Breast epithelium (tissue), 4 donors: ENCODE measurements at places on chromosomes 5 and 9.

DNA sequence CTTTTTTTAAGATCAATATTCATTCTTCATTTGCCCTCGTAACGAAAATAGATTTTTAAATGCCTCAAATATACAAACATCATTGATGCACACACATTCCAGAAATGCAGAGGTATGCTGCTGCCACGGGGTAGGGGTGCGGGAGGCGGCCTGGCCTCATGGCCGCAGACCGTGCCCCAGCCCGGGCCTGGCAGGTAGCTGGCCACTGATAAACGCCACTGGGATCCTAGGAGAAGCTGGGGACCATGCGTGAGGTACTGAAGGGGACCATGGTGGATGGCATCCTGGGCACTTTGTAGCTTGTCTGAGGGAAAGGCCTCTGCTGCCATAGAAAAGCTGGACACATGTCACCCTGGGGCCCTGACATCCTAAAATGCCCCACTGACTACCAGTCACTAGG lies 6.5 kb downstream of the ORM2 start:
- DNase-seq = no peak

- no peak for DNase-seq
These were observed 25.6 kb downstream of the POLR1E start for GRCh38 chr9:37511016-37512010.

DNA sequence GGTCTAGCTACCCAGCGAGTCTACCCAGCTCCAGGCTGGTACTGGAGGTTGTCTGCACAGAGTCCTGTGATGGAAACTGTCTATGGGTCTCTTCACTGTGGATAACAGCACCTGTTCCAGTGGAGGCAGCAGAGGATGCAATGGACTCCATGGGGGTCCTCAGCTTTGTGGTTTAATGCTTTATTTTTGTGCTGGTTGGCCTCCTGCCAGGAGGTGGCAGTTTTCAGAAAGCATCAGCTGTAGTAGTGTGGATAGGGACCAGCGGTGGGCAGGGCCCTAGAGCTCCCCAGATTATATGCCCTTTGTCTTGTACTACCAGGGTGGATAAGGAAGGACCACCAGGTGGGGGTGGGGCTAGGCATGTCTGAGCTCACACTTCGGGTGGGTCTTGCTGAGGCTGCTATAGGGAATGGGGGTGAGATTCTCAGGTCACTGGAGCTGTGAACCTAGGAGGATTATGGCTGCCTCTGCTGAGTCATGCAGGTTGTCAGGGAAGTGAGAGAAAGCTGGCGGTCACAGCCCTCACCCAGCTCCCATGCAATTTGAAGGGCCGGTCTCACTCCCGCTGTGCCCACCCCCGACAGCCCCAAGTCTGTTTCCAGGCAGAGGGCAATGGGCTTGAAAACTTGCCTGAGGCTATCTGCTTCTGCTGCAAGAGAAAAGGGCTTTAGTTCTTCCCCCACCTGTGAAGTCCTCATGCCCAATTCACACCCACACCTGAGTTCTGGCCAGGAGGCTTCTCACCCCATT lies 397.1 kb downstream of the TLE1 start:
- no peak for DNase-seq

DNA sequence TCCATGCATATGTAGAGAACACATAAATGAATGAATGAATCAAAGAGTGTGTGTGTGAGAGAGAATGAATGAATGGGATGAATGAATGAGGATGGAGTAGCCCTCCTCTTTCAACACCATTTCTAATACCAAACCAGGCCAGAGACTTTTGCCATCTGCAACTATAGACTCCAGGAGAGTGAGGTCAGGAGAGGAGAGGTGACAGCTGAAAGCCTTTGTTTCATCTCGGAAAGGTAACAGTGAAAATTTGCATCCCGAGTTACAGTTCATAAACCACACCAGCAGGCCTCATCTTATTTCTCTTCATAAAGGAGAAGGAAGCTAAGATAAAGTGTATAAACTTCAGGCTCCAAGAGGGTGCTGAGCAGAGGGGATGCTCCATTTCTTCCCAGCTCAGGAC lies 255.3 kb upstream of the KLF4 start:
- no peak for DNase-seq

DNA sequence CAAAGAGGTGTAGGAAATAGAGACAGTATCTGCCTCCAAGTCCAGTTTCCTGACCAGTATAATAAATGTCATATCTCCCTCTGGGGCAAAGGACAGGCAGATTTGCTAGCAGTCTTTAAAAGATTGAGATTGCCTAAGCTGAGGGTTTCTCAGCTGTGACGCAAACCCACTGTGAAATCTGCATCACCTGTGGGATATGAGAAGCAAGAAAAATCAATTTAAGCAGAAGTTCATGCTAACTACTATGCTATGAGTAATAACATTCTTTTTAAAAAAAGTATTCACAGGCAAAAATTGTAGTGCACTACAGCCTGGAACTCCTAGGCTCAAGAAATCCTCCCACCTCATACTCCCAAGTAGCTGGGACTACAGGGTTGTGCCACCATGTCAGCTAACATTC lies 168.1 kb upstream of the POC5 start:
- DNase-seq = no peak

- DNase-seq = no peak
These were observed 141.0 kb downstream of the CARTPT start for GRCh38 chr5:71860048-71860447.

DNA sequence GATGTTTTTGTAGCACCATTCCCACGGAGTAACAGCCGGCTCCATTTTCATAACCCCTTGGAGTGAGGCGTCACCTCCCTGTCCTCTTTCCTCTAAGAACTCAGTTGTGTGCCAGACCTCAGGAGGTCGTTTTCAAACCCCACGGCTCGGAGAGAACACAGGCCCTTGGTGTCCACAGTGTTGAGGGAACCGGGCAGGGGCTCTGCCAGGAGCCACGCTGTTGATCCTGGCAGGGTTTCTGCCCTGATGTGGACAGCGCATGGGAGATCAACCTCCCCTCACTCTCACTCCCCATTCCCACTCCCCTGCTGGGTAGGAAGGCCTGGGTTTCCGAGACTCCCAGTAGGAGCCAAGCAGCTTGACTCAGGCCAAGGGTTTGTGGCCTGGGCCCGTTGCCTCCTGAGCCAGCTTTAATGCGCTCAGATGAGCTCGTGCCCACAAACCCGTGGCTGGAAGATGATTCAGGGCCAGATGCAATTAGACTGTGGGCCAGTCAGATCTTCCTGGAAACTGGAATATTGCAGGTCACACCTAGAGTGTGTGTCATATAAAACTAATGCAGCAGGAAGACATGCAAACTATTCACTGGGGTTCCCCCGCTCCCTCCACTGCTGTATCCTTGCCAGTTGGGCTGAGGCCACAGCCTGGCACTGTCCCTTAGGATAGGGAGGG lies 133.4 kb downstream of the SLC12A2 start:
- peak; percentile 64 for DNase-seq

DNA sequence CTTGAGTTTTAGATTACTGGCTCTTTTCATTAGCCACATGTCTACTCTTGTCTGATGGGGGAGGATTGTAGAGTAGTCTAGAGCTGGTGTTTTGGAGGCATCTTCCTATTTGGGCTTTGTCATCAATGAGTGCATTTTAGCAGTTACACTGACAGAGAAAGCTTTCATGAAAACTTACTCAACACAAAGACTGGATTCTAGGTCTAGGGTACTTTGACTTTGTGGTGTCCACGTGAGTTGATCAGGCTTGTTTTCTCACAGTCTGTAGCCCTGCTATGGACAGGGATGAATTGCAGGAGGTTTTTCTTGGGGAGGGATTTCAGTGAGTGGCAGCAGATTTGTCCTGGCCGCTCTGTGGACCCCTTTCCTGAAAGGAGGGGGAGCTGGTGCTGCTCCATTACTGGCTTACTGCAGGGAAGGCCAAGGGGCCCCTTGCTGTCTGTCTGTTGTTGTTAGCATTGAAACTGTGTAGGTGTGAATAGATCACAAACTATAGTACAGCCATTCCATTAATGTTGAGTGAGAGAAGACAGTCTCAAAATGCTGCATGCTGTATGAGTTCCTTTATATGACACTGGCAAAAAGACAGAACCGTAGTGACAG lies 6.6 kb downstream of the TRIO start:
- DNase-seq = no peak

DNA sequence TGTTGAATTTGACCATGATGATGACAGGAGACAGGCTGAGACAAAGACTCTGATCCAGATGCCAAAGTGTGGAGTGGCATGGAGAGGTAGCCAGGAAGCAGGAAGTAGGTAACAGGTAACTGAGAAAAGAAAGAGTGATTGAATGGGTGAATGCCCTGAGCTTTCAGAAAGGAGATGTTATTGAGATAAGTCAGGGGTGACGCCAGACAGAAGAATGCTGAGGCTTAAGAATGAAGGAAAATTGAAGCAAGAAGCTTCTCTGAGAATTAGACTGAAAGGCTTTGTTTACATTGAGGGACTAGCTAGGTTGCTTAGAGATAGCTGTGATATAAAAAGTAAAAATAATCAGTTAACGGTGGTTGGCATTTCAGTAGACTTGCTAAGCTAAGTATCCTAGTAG lies 165.7 kb downstream of the PSAT1 start:
- no peak for DNase-seq

GRCh38 chr5:109164001-109164400 lies 245.8 kb downstream of the PJA2 start:
- DNase-seq = no peak

- DNase-seq = no peak
These were observed 72.8 kb upstream of the ZNF608 start for GRCh38 chr5:124819201-124819600.

GRCh38 chr5:115825948-115826347 lies 9.5 kb upstream of the CDO1 start:
- DNase-seq = no peak

GRCh38 chr5:174922955-174923354 lies 198.6 kb downstream of the MSX2 start:
- DNase-seq = no peak

DNA sequence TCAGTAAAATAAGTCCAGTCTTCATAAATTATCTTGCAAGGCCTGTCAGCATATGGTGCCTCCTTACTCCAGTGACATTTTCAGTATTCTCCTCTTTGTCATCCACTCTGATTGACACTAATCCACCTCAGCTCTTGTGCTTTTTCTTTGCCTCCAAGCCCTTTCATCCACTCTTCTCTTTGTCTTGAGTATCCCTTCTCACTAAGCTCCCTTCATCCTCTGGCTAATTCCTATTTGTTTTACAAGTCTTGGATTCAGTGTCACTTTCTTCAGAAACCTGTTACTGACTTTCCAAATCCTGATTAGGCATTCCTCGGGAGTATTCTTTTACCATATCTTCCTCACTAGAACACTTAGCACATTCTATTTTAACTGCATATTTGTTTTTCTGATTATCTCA lies 100.6 kb upstream of the VCAN start:
- DNase-seq = no peak

DNA sequence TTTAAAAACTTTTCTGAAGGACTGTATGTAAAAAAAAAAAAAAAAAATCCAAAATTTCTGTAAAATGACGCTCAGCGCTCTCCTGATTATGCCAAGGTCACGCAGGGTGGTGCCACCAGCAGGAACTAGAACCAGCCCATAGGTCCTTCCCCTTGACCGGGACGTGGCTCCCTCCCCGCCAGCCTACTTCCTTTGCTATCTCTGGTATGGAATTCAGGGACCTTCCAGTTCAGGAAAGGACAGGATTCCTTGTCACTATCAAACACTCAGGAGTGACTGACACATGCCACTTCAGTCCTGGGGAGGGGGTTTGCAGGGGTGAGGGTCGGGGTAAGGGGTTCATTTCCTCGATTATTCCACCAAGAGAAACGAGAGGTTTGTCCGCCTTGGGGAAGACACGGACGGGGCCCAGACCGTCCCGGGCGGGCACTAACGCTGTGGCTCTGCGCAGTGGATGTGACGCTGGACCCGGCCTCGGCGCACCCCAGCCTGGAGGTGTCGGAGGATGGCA lies 18.8 kb downstream of the BTNL9 start:
- DNase-seq = no peak

DNA sequence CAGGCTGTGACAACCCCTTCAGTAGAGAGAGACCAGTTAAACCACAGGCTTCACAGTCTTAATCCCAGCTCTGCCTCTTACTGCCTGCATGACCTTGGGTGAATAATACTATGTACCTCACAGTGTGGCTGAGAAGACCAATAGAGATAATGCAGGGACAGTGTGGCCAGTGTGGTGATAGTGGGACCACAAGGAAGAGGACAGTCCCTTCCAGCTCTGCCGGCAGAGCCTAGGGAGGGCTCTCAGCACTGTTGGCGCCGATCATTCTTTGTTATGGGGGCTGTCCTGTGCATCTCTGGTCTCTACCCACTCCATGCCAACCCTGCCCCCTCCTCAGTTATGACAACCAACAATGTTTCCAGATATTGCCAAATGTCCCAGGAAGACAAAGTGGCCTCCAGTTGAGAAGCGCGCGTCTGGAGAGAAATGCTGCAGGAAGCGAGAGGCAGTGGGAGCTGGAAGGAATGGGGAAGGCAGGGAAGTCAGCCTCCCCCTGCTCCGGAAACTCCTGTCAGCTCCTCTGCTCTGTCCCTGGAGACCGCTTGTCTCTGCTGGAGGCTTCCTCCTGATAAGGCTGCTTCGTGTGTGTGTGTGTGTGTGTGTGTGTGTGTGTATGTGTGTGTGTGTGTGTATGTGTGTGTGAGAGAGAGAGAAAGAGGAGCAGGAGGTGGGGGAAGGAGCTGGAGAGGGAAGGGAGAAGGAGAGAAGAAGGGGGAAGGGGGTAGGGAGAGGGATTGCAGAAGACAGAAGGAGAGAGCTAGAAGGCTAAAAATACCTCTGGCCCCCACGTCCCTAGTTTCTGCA lies 31.8 kb upstream of the FABP6 start:
- no peak for DNase-seq

DNA sequence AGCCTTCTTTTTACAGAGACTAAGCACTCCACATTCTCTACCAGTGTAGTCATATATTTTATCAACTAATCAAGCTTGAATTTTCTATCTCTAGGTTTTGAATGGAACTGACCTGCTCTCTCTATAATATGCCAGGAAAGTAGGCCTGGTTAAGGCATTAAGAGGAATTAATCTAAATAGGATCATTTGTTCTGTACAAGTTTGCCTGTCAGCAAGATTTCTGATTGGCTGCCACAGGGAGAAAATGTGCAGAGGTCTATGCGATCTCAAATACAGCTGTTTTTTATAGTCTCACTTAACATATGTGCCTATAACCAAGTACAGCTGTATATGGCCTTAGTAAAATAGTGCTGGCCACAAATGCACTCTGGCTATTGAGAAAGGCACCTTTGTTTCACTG lies 418.8 kb downstream of the KDM4C start:
- DNase-seq = no peak
